ENCODE measurements at places on chromosomes 16 and 17. TPM values are rescaled to one million over a fixed set of nuclear protein-coding genes. Genes with fewer than 3 reads are reported as not detected.

The KRTAP1-5 gene
- total RNA-seq, result not detected

The MYH3 gene
- 2.5 TPM for total RNA-seq

GRCh38 chr16:85349365-85350145 is 237.3 kb upstream of the CIBAR2 start:
- DNase-seq, result no peak

DNA sequence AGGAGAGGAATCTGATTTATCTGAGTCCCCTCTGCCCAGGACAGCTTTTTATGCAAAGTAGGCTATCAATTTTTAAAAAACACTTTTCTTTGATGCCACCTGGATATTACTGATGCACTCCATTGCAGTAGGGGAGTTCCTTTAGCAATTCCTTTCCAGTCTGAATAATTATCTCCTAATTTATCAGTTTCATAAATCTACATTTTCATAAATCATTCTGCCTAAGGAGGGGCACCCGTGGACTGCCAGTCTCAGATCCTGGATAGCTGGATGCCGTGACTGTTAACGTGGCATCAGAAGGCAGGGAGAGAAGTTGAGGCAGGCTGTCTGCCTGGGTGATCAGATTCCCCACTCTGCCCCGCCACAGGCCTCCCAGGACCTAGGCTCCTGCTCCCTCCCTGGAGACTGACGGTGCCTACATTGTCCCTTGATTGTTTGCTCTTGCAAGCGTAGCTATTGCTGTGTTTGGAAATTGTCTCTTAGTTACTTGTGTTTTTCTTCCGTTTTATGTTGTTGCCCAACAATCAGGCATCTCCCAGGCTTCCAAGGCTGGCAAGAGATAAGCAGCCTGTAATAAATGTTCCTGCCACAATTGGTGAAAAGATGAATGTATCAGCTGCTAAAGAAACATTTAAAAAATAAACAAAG is 75.2 kb downstream of the KATNIP start:
- no peak for DNase-seq

GRCh38 chr16:15691046-15691445 is 41.0 kb downstream of the NDE1 start:
- no peak for DNase-seq

DNA sequence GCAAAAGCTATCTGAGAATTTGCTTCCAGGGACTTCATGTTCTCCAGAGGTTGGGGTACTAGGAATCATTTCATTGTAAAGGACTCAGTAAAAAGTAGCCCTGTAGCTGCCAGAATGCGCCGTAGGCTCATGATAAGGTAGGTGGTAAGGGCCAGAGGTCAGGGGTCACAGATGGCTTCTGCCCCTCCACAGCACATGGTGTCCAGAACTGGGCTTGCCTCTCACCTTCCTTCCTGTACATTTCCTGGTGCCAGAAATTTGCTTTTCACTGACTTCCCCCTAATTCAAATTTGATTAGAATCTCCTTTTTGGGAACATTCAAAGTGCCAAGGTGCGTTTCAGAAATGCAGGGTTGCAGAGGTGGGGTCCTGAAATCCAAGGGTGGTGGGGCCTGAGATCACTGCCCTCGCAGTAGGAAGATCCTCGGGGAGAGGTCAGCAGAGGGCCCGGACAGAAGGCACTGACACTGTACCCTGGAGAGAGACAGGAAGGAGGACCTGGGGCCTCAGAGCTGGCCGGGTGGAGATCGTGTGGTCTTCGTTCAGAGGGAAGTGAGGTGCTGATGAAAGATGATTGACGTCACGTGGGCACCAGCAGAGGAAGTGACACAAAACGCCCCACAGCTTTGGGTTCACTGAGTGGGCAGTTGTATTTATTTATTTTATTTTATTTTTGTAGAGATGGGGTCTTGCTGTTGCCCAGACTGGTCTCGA is 25.5 kb upstream of the METRNL start:
- peak; percentile 67 for DNase-seq

DNA sequence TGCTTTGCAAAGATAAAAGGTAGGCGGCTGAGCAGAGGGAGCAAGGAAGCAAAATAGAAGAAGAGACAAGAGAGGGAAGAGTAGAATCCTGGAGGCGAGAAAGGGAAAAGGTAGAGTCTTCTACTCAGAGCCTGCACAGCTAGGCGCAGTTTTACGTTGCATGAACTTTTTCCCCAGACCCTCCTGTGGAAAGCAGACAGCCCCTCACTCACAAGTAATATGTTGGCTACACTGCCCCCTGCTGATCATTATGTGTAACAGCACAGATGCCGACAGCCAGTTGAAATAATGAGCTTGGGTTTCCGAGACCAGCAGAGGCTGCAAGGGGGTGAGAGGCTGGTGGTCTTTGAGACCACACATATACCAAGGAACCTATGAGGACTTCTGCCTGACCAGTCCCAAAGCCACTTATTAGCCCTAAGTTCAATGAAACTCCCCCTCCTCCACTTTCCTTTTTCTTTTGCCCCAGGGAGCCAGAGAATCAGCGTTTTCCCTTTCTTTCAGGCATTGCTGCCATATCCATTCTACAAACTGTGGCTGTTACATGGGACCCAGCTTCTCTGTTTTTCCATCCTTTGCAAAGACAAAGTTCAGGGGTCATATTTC is 22.5 kb upstream of the CMTR2 start:
- DNase-seq, result no peak

DNA sequence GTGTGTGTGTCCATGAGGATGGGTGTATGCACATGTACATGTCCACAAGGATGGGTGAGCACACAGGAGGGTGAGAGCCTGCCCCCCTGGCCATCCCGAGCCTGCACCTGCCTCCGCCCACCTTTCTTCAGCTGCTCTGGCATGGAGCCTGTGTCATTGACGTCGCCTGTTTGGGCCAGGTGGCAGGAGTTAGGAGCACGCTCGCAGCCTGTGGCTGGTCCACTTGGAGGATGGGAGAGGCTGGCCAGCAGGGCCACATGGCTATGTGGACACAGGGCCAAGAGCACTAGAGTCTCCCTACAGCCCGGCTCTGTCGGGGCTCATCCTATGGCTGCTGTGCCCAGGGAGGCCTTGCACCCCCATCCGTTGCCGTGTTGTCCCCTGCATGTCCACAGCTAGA is 21.4 kb downstream of the BAHCC1 start:
- no peak for DNase-seq

DNA sequence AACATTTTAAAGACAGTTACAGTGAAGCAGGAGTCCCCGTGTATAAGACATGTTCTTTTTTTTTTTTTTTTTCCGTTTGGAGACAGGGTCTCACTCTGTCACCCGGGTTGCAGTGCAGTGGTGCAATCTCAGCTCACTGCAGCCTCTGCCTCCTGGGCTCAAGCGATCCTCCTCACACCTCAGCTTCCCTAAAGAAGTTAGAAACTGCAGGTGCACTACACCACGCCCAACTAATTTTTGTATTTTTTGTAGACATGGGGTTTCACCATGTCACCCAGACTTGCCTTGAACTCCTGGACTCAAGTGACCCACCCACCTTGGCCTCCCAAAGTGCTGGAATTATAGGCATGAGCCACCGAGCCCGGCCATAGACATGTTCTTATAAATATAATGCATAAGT is 3.0 kb downstream of the EVI2B start:
- no peak for DNase-seq

GRCh38 chr17:15340966-15341365 is 431 bp downstream of the TEKT3 start:
- DNase-seq, result no peak
